Left lung (tissue), 14 donors: ENCODE measurements at places on chromosomes 4 and X. TPM values are rescaled to one million over a fixed set of nuclear protein-coding genes. Genes with fewer than 3 reads are reported as not detected.
A peak's percentile ranks its signal among the peaks of the same experiment; 100 is the strongest.

DNA sequence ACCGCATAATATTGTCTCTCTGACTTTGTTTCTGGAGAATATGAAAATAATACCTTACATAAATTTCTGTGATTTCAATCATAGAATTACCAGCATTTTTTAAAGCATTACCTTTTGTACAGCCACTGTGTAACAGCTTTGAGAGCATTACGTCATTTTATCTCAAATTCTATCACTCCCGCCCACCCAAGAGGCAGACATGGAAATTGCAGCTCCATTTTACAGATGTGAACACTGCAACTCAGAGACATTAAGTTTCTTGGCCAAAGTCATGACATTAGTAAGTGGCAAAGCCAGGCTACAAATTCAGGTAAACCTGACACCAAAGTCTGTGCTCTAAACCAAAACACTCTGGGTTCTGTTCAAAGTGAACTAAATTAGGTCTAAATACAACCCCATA, 33.6 kb upstream of the KDR start:
- peaks cover 27% of the 10 kb centered on the region for H3K27me3 ChIP-seq
- no peak overlapping the region for H3K4me3 ChIP-seq
- H3K36me3 ChIP-seq: no peaks in the 10 kb centered on the region
- no peak overlapping the region for H3K27ac ChIP-seq
- no peaks in the 10 kb centered on the region for H3K4me1 ChIP-seq

The GPR143 gene
- total RNA-seq: 1.1 TPM

DNA sequence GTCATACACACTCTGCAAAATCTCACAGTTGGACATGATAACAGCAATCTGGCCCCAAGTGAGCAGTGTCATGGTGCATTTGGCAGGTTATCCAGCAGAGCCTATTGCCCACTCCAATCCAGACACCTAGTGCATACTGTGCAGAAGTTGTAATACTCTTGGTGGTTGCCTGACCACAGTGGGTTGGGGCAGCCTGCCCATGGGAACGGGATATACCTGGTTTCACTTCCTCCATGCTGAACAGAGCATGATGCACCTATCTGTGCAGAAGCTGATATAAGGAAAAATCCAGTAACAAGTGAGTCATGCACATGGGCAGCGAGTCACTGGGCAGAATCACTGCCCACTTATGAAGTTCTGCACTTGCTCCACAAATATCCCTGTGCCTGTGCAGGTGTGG, 105.3 kb upstream of the IGSF1 start:
- H3K27me3 ChIP-seq: no peaks in the 10 kb centered on the region
- H3K4me3 ChIP-seq: no peak overlapping the region
- DNase-seq: no peak
- no peaks in the 10 kb centered on the region for H3K4me1 ChIP-seq

DNA sequence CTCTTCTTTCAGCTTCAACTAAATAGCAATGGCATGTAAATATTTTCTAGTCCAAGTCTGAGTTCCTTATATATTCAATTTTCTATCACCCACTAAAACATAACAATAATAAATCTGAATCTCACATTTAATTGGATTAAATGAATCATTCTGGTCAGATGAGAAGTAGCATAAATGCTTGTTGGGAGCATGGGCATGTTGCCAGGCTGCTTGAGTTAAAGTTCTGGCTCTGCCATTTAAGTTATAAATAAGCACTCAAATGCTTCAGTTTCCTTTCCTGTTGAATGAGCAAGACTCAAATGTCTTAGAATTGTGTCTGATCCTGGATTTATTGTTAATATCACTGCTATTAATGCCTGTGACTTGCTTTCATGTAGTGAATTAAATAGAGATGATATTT, 496.3 kb downstream of the STPG2 start:
- DNase-seq: peak; percentile 30
- H3K4me1 ChIP-seq: no peaks in the 10 kb centered on the region
- no peak overlapping the region for H3K4me3 ChIP-seq

The RHOH gene
- 10.1 TPM for total RNA-seq

The EDNRA gene
- 41.8 TPM for total RNA-seq

The FAM156B gene
- total RNA-seq: 11.4 TPM

- no peaks in the 10 kb centered on the region for H3K27me3 ChIP-seq
- H3K4me3 ChIP-seq: peak overlapping the region; percentile 89
- peak overlapping the region; percentile 94 for H3K27ac ChIP-seq
- H3K4me1 ChIP-seq: peaks cover 61% of the 10 kb centered on the region
- peak; percentile 94 for DNase-seq
- peaks cover 19% of the 10 kb centered on the region for H3K36me3 ChIP-seq
These were observed 628 bp downstream of the MXD4 start for GRCh38 chr4:2261110-2261852.

DNA sequence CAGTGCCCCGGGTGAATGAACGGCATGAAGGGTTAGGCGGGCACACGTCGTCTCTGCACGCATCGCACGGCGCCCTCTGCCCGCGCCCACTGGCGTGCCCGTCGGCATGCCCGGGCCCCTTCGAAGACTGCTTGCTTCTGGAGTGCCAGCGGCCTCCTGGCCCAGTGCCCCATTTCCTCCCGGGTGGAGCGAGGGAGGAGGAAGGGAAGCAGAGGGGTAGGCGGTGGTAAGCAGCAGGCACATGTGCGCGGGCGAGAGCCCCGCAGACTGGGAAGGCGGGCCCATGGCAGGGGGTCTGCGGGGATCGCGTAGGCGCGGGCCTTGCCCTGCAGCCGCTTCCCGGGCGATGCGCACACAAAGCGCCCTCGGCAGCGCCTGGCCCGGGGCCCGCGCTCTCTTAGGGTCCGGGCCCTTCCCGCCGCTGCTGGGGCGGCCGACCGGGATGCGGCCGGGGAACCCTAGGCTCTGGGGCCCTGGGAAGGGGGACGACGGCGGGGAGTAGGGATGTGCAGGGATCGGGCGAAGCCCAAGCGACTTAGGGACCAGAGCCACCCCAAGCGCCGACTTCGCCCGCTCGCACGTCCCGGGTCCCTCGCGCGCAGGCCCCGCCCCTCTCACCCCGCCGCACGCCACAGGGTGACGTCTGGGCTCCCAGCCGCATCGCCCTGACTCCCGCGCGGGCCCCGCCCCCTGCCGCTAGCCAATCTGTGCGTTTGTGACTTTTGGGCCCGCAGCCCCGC, 866 bp upstream of the EMD start:
- H3K4me3 ChIP-seq: peak overlapping the region; percentile 38
- H3K36me3 ChIP-seq: no peaks in the 10 kb centered on the region
- H3K4me1 ChIP-seq: peaks cover 34% of the 10 kb centered on the region
- DNase-seq: peak; percentile 72

- no peak overlapping the region for H3K27ac ChIP-seq
- H3K4me3 ChIP-seq: no peak overlapping the region
- no peaks in the 10 kb centered on the region for H3K4me1 ChIP-seq
- no peaks in the 10 kb centered on the region for H3K36me3 ChIP-seq
- H3K27me3 ChIP-seq: no peaks in the 10 kb centered on the region
- no peak for DNase-seq
These were observed 85.6 kb downstream of the SHROOM2 start for GRCh38 chrX:9871701-9872268.

DNA sequence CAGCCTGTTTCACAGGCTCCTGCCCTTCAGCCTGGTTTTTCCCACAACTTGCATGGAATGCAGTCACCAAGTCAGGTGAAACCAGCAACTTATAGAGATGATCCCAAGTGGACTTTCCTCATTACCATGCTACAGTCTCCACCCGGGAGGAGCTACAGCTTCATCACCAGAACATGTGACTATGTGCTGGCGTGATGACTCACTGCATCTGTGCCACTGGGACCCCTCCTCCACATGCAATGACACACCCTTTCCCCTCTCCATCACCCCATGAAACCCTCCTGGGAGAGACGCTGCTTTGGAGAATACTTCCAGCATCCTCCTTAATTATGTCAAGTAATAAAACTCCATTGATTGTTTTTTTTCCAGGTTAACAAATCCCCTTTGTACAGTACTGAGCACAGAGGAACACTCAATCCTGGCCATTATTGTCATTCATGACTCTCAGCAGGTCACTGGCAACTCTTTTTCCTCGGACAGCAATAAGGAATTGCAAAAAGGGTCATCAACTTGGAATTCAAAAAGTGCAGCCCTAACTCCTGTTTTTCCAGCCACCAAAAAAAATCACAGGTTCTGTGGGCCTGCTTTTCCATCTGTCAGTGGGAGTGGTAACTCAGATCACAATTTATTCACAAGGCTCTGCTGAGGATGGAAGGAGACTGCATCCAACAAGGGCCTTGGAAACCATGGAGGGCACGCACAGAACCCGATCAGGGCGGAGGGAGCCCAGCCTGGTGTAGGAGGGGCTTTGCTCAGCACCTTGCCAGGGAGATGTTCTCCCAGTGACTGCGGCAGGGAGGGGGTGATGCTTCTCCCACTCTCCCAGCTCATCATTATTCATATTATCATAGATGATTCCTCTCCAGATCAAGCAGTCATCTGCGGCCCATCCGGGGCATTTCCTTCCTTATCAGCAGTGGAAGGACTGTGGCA, 17.4 kb downstream of the QDPR start:
- H3K4me1 ChIP-seq: no peaks in the 10 kb centered on the region
- H3K4me3 ChIP-seq: no peak overlapping the region
- no peaks in the 10 kb centered on the region for H3K27me3 ChIP-seq
- no peaks in the 10 kb centered on the region for H3K36me3 ChIP-seq
- no peak overlapping the region for H3K27ac ChIP-seq

The PCSK1N gene
- total RNA-seq: 2.3 TPM

The MID2 gene
- total RNA-seq: 18.5 TPM

GRCh38 chrX:31449081-31449480, 377.2 kb upstream of the FTHL17 start:
- no peak overlapping the region for H3K27ac ChIP-seq
- H3K27me3 ChIP-seq: no peaks in the 10 kb centered on the region
- no peaks in the 10 kb centered on the region for H3K4me1 ChIP-seq

The MID1 gene
- total RNA-seq: 21.9 TPM

- no peaks in the 10 kb centered on the region for H3K36me3 ChIP-seq
- no peaks in the 10 kb centered on the region for H3K27me3 ChIP-seq
- DNase-seq: no peak
- no peaks in the 10 kb centered on the region for H3K4me1 ChIP-seq
- no peak overlapping the region for H3K4me3 ChIP-seq
These were observed 248.1 kb downstream of the OPHN1 start for GRCh38 chrX:68185161-68185560.

- no peaks in the 10 kb centered on the region for H3K4me1 ChIP-seq
- no peak for DNase-seq
- H3K36me3 ChIP-seq: no peaks in the 10 kb centered on the region
- H3K4me3 ChIP-seq: no peak overlapping the region
These were observed 16.6 kb downstream of the JAKMIP1 start for GRCh38 chr4:6183740-6184139.

DNA sequence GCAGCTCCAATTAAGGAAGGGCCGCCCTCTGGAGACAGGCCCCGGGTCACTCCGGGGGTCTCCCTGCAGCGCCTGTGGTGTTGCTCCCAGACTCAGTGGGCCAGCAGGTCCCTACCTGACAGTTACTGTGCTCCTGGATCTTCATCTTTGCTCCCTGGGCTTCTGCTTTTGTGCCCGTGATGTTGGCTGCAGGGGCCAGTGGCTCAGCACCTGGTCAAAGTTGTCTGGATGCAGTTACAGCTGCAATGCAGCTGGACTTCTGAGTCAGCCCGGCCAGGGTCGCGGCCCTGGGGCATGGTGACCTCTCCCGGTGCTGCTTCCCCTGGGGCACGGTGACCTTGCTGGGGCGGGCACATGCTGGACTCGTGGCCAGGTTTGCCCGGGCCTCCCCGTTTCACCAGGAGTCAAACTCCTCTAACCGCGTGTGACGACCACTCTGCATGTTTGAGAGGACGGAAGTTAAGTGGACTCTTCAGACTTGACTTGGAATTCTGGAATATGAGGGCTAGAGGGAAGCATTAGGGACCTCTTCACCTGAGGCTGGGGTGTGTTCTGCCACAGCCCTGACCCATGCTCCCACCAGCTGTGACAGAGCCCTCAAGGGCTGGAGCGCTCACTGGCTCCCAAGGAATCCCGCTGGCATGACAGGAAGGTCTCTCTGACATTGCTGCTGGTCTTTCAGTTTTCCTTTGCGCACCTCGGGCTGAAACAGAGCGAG, 3.7 kb downstream of the CTAG2 start:
- no peak for DNase-seq
- no peak overlapping the region for H3K4me3 ChIP-seq
- H3K27ac ChIP-seq: no peak overlapping the region
- no peaks in the 10 kb centered on the region for H3K36me3 ChIP-seq
- H3K27me3 ChIP-seq: no peaks in the 10 kb centered on the region
- H3K4me1 ChIP-seq: no peaks in the 10 kb centered on the region

The CYLC1 gene
- total RNA-seq: not detected
